ENCODE measurements at places on chromosomes 5 and 9.

DNA sequence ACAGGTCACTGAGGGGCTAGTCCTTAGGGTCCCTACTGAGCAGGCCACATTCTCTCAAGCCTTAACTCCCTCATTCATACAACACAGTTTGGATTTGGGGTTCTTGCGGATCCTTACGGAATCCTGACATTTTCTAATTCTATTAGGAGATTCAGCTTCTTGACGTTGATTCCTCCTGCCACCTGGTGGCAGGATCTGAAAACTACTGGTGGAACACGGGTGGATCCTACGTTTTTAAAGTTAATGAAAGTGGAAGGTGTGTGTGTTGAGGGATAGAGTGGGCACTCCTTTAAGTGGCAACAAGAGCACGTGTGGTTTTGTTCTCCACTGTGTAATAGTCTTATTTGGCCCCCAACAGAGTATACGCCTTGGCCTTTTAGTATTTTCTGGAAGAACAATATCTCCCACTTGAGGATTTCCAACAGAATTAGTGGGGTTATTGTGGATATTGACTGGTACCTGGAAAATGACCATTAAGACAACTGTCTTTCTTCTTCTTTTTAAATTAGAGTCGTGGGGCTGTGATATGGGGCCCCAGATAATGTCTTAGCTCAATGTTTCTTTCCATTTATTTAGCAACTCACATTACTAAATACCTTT lies 25.2 kb downstream of the SLC28A3 start:
- DNase-seq = no peak

GRCh38 chr5:36369219-36369690 lies 67.6 kb upstream of the RANBP3L start:
- no peak for DNase-seq

GRCh38 chr9:68802525-68803015 lies 97.5 kb downstream of the PIP5K1B start:
- no peak for DNase-seq

- no peak for DNase-seq
Observed at GRCh38 chr5:32157078-32157477, 17.0 kb downstream of the GOLPH3 start.

DNA sequence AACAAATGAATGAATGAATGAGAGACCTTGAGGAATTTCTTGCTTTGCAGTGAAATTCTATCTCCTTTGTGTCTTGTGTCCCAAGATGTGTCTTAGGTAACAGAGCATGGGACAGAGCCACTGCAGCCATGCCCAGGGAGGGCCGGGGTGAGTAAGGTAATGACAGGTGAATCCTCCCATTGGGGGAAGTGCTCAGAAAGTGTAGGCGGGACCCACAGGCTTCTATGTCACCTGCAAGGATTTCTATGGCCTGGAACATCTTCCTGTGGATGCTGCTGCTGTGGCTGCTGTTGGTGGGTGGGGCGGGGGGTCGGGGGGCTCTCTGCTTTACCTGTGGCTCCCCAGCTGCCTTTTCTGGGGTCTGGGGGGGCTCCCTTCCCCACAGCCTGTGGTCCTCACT lies 133.6 kb upstream of the IER5L start:
- DNase-seq = peak; percentile 56

- DNase-seq = no peak
Observed at GRCh38 chr5:14305045-14305444, 161.9 kb downstream of the TRIO start.
